ENCODE measurements at places on chromosomes 13 and 19.

- peak; percentile 17 for DNase-seq
Measured at GRCh38 chr19:58474997-58475713, 997 bp upstream of the ZNF446 start.

DNA sequence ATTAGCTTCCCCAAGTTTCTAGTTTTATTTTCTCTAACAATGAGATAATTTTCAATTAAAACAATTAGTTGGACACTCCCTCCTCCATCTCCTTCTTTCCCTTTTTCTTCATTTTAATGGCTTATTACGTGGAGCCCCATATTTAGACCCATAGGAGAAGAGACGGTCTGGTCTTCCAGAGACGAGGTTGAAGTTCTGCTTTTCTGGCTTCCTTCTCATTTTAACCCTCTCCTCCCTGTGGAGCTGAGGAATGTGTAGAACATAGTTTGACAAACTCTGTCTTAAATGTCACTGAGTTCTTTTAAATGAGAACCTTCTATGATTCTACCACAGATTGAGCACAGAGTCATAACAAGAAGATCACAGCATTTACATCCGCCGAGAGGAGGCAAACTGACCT is 86.8 kb downstream of the EDNRB start:
- no peak for DNase-seq

DNA sequence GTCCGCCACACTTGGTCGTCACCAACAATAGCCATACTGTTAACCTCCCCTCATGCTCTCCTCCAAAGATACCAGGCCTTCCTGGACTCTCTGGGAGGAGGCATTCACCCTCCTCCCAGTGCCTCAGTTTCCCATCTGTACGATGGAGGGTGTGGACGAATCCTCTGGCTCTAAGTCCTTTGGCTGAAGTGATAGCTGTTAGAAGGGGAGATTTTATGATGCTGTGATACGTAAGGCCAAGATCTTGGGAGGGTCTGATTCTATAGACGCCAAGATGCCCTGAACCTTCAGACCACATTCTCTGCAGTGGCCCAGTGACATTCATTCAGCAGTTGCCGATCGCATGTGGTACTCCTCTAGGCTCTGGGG is 14.8 kb upstream of the NOP53 start:
- DNase-seq, result no peak

GRCh38 chr19:33359581-33359980 is 13.9 kb upstream of the CEBPG start:
- no peak for DNase-seq

- DNase-seq, result no peak
Measured at GRCh38 chr19:10111405-10111811, at the start of gene P2RY11. TSS of gene P2RY11 (plus strand) at chr19:10111693. CDS start at chr19:10111722, 29 bp downstream.

DNA sequence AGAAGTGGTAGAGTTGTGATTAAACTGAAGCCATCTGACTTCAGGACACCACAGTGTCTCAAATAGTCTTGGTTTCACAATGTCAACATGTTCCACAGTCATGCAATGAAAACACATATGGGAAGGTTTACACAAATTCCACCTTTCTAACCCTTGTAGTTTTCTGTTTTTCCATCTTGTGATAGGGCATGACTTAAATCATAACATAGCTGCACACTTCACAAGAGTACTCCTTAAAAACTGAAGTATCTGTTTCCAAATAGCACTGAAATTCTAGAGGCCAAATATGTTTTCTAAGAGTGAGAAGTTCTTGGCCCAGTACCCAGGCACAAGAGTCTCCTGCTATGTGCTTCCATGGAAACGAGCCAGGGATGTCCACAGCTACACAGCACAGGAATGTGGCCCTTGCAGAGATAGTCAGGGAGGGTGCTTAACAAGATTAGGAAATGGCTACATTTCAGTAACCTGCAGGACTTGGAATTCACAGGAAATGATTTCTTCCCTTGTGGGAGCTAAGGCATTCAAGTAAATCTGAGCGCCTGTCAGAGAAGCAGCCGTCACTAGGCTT is 269.1 kb downstream of the NDFIP2 start:
- peak; percentile 3 for DNase-seq

- DNase-seq, result no peak
Measured at GRCh38 chr19:15354566-15355296, 22.4 kb upstream of the BRD4 start.

DNA sequence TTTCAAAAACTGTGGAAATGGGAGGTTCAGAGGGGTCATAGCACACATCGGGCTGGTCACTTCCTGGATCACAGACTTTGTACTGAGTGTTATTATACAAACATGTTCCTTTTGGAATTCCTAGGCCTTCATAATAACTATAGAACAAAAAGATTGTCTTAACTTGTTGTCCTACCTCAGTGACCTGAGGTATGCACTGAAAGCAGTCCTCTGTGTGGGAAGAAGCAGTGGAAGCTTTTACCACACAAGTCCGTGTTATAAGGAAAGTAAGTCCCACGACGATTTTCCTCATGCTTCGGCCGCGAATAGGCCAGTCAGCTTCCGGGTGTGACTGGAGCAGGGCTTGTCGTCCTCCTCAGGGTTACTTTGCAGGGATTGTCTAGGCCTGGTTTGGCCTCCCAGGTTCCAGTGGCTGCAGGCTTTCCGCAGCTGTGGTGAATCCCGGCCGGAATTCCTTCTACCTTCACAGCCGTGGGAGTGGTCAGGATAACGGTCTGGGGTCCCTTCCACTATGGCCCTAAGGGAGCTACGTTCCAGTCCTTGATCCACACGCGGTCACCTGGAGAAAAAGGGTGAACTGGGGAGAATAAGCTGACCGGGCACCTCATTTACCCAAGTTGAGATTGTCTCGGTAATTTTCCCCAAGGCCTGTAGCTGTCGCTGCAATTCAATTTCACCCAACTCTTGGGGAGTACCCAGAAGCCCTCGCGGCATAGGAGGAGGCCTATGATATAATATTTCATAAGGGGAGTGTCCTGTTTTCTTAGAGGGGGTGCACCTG is 16.0 kb downstream of the NAPSA start:
- DNase-seq, result no peak
